ENCODE measurements at places on chromosomes 7 and 10.

GRCh38 chr7:26011039-26011696 is 140.8 kb upstream of the NFE2L3 start:
- no peak for DNase-seq

DNA sequence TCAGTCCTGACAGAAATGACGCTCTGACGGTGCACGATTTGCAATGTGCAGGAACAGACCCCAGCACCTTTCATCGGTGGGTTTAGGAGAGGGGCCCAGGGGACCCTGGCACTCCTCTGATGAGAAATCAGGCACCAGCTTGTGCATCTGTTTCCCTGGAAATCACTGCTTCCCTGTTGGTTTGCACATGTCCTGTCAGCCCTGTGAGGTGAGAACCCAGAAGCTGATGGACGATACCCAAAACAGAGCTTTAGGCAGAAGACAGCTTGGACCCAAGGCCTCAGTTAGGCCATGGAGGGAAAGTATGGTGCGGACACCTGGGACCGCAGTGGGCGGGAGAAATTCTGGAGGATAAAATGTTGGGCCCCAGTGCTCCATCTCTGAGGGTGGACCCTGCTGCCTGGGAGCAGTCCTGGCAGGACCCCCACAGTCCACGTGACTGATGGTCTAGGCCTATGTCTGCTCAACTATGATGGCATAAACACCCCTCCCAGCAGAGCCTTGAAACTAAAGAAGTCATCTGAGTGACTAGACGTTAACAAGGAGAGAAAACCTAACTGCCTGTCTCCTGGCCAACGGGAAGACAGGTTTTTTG is 242.8 kb downstream of the PTPRN2 start:
- DNase-seq, result no peak

GRCh38 chr10:30456266-30456665 is 22.3 kb downstream of the MAP3K8 start:
- no peak for DNase-seq

- peak; percentile 17 for DNase-seq
Observed at GRCh38 chr7:152435384-152436110, at the start of gene KMT2C. TSS of gene KMT2C (minus strand) at chr7:152436003. CDS start at chr7:152435786, 217 bp downstream.

GRCh38 chr7:143049362-143049761 is 2.8 kb upstream of the OR6V1 start:
- DNase-seq, result no peak

DNA sequence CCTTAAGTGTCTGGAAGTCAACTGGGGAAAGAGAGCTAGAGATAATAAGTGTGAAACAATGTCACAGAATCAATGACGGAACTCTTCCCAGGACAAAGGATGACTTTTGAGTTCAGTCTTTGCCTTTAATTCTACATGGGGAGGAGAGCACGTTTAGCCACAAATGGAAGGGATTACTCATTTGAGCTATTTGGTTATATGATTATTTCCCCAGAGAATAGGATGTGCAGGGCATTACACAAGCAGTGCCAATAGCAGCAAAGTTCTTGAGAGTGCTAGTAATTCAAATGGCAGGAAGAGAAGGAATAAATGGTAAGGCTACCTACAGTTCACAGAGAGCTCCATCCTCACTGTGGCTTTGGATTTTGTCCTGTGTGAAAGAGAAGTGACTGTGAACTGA is 6.0 kb downstream of the EGFR start:
- DNase-seq, result no peak

- DNase-seq, result no peak
Observed at GRCh38 chr10:29962166-29962850, 97.1 kb downstream of the JCAD start.

- DNase-seq, result no peak
Observed at GRCh38 chr10:49688920-49689319, 9.5 kb downstream of the C10orf53 start.

GRCh38 chr10:30185916-30186315 is 126.5 kb upstream of the JCAD start:
- DNase-seq, result no peak

DNA sequence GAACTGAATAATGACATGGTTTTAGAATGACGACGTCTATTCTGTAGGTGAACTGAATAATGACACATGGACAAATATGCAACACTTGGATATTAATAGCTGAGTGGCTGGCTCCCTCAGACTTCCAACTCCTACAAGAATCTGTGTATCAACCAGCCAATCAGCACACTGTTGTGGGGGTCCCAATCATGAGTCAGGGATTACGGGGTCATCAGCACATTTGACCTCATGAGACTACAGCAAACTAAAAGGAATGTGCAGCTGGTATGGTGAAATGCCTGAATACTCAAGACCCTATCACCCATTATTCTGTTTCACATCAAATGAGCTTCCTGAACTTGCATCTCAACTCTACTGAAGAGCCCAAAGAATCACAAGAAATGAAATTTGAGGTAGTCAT is 192.5 kb downstream of the ANK3 start:
- no peak for DNase-seq

DNA sequence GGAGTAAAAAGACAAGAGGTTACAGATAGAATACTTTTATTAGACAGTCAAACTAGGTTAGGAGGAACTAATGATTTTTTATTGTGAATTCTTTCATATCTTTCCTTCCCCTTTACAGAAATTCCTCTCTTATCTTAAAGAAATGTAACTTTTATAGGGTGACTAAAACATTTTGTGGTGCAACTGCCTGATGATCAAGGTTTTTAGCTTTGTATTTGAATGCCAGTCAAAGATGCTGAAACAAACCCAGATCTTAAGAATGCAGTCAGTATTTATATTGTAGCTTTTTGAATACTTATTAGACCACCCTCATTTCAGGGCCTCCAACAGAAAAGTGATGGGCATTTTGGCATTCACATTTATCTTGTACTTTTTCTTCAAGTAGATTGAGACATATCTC is 27.4 kb downstream of the TAX1BP1 start:
- DNase-seq, result no peak

- DNase-seq, result no peak
Observed at GRCh38 chr7:128162666-128163065, 78.4 kb upstream of the LEP start.

GRCh38 chr10:69703256-69703655 is 73.2 kb downstream of the FAM241B start:
- no peak for DNase-seq

DNA sequence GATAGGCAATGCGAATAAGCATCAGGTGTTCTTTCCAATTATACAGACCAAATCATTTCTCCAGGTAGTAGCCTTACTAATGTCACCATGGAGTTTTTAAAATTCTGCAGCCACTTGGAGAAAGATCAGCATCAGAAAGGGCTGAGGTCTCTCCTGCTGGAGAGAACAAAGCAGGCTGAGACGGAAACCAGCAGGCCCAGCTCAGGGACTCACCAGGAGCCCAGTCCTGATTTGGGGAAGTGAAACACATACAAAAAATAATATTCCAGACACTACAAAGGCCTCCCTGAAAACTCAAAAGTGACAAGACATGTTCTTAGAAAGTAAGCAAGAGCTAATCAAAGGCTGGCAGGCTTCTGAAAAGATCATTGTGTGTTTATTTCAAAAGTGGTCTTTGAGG is 207.1 kb upstream of the GHITM start:
- DNase-seq, result no peak

- DNase-seq, result no peak
Observed at GRCh38 chr7:73799282-73800141, 29.4 kb upstream of the CLDN3 start.

DNA sequence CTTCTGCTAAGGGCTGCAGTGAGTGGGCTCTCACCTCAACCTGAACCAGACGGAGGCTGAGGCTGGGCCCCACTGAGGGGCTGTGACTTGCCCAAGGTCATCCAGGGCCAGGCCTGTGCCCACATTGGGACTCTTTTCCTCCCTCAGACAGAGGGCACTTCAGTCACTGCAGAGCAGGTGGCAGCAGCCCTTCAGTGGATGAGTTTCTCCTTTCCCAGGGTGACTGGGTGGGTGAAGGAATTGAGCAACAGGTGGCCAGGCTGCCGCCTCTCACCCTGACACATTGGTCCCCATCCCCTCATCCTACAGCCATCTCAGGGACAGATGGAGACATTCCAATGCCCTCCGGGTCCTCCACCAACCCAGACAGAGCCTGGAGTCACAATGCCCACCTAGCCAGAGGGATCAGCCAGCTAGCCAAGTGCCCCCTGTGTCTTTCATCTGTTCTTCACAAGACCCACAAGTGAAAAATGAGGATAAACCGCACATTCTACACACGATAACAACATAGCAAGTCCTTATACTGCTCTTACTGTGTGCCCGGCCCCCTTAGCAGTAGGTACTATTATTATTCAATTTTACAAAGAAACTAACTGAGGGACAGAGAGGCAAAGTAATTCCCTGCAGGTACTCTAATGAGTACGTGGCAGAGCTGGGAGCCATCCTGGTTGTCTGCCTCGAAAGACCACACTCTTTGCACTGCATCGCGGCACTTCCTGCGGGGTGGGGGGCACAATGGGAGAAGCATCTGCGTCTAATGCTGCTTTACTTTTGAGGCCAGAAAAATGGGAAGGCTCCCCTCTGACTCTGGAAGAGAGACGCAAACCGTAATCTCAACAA is 1.7 kb upstream of the SLC18A3 start:
- DNase-seq, result no peak

- no peak for DNase-seq
Observed at GRCh38 chr10:50250096-50250854, 1.0 kb downstream of the ASAH2 start.

- no peak for DNase-seq
Observed at GRCh38 chr10:13414855-13415254, 66.8 kb upstream of the SEPHS1 start.

DNA sequence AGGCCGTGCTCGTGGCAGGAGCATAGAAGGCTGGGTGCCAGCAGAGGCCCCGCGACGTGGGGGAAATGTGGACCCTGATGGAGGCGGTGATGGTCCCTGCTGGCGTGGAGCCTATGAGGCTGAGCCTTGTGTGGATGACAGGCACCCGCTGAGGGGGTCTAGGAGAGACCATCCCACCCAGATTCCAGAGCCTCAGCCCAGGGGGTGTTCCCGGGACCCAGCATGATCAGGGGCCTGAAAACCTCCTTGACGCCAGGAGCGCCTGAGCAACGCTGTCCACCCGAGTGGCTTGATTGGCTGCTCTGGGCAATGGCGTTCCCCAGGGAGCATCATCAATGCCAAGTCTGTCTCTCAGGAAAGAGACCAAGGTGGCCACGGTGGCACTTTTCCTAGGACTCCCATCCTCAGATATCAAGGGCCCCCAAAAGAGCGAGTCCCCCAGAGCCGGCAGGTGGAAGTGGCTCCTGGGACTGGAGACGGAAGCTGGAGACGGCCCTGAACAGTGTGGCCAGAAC is 61.1 kb downstream of the PWWP2B start:
- DNase-seq, result no peak

GRCh38 chr10:103574097-103575061 is 80.9 kb downstream of the NEURL1 start:
- DNase-seq, result no peak

DNA sequence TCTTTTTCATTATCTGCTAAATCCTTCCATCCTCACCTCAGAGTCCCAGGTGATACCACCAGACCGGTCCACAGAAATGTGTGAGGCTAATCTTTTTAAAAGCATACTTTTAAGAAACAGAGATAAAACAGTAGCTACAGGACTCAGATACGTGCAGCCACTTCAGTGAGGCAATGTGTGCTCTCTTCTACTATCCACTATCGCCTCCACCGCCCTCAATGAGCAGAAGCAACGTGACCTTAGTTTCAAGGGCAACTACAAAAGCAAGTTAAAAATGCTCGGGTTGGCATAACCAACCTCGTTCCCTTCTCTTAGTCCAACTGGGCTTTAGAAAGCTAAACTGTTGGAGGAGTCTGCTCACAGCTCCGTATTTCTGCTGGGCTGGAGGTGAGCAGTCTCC is 4.2 kb downstream of the FGFR2 start:
- no peak for DNase-seq

DNA sequence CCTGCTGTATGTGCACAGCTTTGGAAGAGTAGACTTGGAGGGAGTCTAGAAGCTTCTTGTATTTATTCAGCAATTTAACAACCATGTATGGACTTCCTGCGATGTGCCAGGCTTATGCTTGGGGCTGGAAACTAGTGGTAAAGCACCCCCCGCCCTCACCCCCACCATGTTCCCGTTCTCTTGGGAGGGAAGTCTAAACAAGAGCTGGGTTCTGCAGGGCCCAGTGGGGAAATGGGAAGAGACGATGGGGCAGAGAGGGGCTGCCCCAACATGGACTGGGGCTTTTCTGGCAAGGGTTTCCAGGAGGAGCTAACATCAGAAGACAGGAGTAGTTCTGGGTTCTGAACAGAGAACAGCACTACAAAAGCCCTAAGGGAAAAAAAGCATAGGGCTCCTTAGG is 8.0 kb downstream of the RASSF4 start:
- no peak for DNase-seq

DNA sequence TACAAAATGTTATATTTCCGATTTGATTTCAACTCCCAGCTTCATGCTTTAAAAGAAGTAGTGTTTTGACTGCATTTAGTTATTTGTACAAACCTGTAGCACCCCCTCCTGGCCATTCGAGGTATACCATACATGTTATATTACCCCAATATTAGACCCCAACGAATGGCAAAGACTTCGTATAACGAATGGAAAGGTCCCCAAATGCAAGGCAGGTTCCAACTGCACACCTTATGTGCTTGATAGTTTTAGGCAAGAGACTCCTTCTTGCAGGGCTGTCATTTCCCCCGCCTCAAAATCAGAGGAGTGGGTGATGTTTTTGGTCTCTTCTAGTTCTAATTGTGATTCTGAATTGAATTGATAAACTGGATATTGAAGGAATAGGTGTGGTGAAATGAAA is 101.1 kb upstream of the TARP start:
- no peak for DNase-seq

- no peak for DNase-seq
Observed at GRCh38 chr7:65449505-65449852, 75.8 kb downstream of the ZNF92 start.

- DNase-seq, result no peak
Observed at GRCh38 chr10:33352175-33352574, 17.7 kb upstream of the NRP1 start.

GRCh38 chr10:131858583-131859340 is 42.0 kb upstream of the PPP2R2D start:
- no peak for DNase-seq

DNA sequence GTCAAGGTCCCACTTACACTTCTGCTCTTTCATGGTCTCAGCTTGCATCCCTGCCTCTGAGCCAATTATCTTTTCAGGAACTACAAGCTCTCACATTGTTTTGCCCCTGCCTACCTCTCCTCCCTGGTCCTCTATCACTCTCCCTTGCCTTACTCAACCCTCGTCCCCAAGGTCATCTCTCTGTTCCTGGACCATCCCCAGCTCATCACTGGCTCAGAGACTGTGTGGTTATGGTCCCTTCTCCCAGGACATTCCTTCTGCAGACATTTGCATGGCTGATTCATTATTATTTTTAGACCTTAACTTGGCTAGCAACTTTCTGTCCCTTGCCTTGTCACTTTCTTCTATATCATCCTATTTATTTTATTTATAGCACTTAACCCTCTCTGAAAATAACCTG is 17.8 kb upstream of the GPAM start:
- DNase-seq, result no peak
